ENCODE measurements at places on chromosomes 16 and 17. TPM values are rescaled to one million over a fixed set of nuclear protein-coding genes. Genes with fewer than 3 reads are reported as not detected.
A peak's percentile ranks its signal among the peaks of the same experiment; 100 is the strongest.

Gene PRR15L
- polyA plus RNA-seq: 133 TPM

- peak; percentile 56 for DNase-seq
- H3K4me1 ChIP-seq: no peaks in the 10 kb centered on the region
- peaks cover 15% of the 10 kb centered on the region for H3K27me3 ChIP-seq
- H3K36me3 ChIP-seq: no peaks in the 10 kb centered on the region
- H3K27ac ChIP-seq: no peak overlapping the region
Measured at GRCh38 chr16:66357523-66357928, 9.0 kb upstream of the CDH5 start.

- H3K27ac ChIP-seq: peak overlapping the region; percentile 92
- H3K4me1 ChIP-seq: peaks cover 47% of the 10 kb centered on the region
- H3K4me3 ChIP-seq: no peak overlapping the region
- DNase-seq: no peak
- no peaks in the 10 kb centered on the region for H3K36me3 ChIP-seq
Measured at GRCh38 chr17:35051579-35052240, 11.8 kb downstream of the RFFL start.

DNA sequence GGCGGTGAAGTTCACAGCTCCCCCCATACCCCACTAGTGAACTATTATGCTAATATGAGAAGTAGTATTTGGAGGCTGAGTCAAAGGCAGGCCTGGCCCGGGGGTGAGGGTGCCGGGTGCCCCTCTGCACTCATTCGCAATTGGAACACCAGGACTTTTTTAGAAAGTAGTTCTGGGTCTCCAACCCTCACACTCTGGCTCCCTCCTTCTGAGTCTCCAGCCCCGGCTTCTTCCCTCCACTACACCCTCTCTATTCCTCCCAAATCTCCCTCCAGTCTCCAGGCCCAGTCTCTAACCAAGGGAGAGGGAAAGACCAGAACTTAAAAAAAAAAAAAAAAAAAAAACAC is 11.3 kb upstream of the HOXB2 start:
- peaks cover 20% of the 10 kb centered on the region for H3K4me1 ChIP-seq
- H3K36me3 ChIP-seq: peaks cover 5% of the 10 kb centered on the region
- H3K27ac ChIP-seq: peak overlapping the region; percentile 65
- H3K4me3 ChIP-seq: no peak overlapping the region
- DNase-seq: no peak

GRCh38 chr16:85086347-85087291 is 25.7 kb downstream of the CIBAR2 start:
- peak; percentile 77 for DNase-seq
- peaks cover 25% of the 10 kb centered on the region for H3K4me1 ChIP-seq
- peaks cover 11% of the 10 kb centered on the region for H3K36me3 ChIP-seq
- no peak overlapping the region for H3K27ac ChIP-seq

Gene KRT40
- polyA plus RNA-seq: 0.07 TPM

- H3K27me3 ChIP-seq: no peaks in the 10 kb centered on the region
- DNase-seq: no peak
- no peaks in the 10 kb centered on the region for H3K4me1 ChIP-seq
- H3K4me3 ChIP-seq: no peak overlapping the region
- no peak overlapping the region for H3K27ac ChIP-seq
- H3K36me3 ChIP-seq: no peaks in the 10 kb centered on the region
Measured at GRCh38 chr16:50539053-50539695, 9.0 kb upstream of the NKD1 start.

Gene RAB11FIP4
- 18.8 TPM for polyA plus RNA-seq

Gene DNASE1L2
- 0.91 TPM for polyA plus RNA-seq

Gene TEKT5
- 0.09 TPM for polyA plus RNA-seq

Gene MYH2
- 0.03 TPM for polyA plus RNA-seq

DNA sequence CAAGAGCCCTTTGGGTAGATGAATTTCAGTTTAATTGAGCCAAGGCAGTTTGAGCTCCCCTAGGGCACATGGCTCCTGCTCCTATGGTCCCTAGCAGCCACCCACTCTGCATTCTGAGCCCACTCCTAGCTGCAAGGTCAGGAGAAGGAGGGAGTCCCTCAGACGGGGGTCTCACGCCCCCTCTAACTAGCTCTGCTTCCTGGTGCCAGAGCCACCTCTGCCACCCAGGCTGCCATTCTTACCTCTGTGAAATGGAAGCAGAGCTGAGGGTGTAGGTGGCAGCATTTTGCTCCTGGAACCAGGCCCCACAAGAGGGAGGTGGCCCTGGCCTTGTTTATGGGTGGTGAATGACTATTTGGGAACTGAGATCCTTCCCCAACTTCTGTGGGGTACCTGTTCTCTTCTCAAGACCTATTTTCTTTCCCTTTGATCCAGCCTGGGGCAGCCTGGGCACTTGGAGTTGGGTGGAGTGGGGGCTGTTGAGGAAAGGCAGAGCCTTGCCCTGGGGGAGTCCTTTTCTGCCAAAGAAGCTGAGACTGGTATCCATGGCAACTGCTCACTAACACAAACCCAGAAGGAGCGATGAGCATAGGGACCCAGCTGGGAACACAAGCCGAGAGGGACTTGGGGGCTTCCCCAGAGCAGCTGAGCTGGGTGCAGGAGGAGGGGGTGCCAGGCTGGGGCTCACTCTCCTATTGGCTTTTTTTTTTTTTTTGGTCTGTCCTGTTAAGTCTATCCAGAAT is 4.8 kb downstream of the SPNS2 start:
- no peaks in the 10 kb centered on the region for H3K36me3 ChIP-seq
- H3K27me3 ChIP-seq: peaks cover 16% of the 10 kb centered on the region
- no peak for DNase-seq
- H3K4me3 ChIP-seq: no peak overlapping the region
- peaks cover 24% of the 10 kb centered on the region for H3K4me1 ChIP-seq

Gene MRM1
- polyA plus RNA-seq: 6.9 TPM

Gene FAM20A
- 10.2 TPM for polyA plus RNA-seq

DNA sequence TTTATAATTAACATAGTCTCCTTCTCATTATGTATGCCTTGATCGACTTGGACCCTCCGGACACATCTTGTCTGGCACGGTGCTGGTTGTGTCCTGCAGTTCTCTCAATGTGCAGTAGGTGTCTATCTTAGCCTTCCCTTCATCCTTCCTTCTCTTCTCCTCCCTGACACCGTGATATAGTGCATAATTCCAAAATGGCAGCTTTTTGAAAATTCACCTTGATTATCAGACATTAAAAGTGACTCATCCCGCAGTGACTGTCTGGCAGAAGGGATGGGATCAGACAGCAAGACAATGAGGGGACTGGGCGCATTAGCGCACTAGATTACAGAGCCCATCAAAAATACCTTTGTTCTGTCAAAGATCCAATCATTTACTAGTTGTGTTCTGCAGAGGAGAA is 70.0 kb upstream of the PMFBP1 start:
- DNase-seq: peak; percentile 29
- H3K4me3 ChIP-seq: no peak overlapping the region
- no peaks in the 10 kb centered on the region for H3K36me3 ChIP-seq
- H3K4me1 ChIP-seq: no peaks in the 10 kb centered on the region
- H3K27me3 ChIP-seq: no peaks in the 10 kb centered on the region
- no peak overlapping the region for H3K27ac ChIP-seq

Gene KRT32
- polyA plus RNA-seq: not detected

DNA sequence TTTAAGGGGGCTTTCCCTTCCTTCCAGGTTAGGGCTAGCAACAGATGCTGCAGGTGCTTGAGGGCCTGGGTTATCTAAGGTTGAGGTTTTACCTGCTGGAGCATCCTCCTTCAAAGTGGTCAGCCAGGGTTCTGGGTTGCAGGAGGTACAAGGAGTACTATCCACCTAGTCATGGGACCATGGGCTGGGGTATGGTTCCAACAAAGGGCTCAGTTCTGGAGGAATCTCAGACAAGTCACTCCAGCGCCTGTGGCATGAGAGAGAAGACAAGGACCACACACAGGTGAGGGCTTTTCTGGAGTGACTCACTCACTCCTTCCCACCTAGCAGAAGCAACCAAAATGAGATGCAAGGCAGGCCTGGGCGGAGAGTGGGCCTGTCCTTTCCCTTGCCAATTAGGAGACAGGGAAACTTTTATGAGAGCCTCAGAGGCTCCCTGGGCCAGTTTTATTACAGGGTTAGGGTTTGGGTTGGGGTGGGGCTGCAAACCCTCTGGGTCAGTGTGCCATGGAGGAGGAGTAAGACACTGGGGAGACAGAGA is 2.2 kb downstream of the MYO19 start:
- no peaks in the 10 kb centered on the region for H3K27me3 ChIP-seq
- peaks cover 55% of the 10 kb centered on the region for H3K36me3 ChIP-seq
- no peak overlapping the region for H3K27ac ChIP-seq
- DNase-seq: no peak
- H3K4me1 ChIP-seq: peaks cover 8% of the 10 kb centered on the region

- H3K27me3 ChIP-seq: peaks cover 7% of the 10 kb centered on the region
- H3K4me1 ChIP-seq: peaks cover 3% of the 10 kb centered on the region
- DNase-seq: no peak
- H3K27ac ChIP-seq: no peak overlapping the region
- no peak overlapping the region for H3K4me3 ChIP-seq
Measured at GRCh38 chr16:87046235-87046634, 271.0 kb downstream of the C16orf95 start.

All from large intestine (tissue), 12 donors.